ENCODE measurements at places on chromosomes 3 and 15.

DNA sequence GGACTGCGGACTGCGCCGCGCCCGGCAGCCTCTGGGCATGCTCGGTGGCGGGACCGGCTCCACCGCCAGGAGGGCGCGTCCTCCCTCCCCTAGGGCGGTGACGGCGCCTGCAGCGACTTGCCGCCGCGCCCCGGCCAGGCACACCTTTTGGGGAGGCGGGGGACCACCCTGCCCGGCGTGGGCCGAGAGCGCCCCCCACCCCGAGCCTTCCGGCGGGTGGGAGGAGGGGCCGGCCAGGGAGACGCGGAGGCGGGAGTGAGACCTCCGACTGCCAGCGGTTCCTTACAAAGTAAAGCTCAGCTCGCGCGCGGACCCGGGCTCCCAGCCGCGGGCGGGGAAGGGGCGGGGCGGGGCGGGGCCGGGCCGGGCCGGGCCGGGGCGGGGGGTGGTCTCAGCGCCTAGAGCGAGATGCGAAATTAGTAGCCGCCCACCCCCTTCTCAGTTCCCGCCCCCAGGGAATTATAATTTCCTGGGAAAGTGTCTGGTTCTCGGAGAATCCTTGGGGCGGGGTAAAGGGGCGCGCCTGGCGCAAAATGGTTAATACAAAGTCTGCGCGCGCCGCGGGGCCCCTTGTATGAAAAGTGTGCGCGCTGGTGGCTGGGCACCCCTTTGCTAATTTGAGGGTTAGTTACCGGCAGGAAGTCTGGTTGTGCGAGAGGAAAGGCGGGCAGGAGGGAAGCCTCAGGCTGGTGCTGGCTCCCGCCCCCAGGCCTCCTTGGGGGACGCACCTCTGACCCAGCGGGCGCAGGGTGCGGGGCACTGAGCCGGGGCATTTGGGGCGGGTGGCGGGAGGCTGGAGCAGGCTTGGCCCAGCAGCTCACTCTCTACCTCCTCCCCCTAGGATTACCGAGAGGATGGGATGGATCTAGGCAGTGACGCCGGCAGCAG, 224.8 kb upstream of the IL12A start:
- no peak for DNase-seq

DNA sequence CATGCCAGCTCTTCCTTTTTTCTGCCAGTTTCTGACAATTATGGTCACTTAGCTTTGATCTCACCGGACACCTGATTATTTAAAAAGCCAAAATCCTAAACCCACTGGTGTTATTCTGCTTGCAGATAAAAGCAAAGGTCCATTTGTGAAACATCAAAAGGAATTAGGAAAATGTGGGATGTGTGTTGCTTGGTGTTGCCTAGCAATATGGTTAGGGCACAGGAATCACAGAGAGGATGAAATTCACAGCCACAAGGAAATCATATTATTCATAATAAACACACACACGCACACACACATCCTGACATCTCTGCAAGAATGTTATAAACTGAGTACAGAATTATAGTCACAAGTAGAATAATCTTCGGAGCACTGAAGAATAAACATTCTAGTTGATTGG, 89.3 kb upstream of the BHLHE40 start:
- DNase-seq, result no peak

- no peak for DNase-seq
Measured at GRCh38 chr3:155772801-155773200, 27.9 kb upstream of the PLCH1 start.

GRCh38 chr3:190666821-190667220, 152.9 kb downstream of the IL1RAP start:
- DNase-seq, result no peak

- no peak for DNase-seq
Measured at GRCh38 chr15:49122541-49123062, 32.8 kb downstream of the COPS2 start.

GRCh38 chr3:71486831-71487230, 96.7 kb downstream of the FOXP1 start:
- DNase-seq, result no peak

DNA sequence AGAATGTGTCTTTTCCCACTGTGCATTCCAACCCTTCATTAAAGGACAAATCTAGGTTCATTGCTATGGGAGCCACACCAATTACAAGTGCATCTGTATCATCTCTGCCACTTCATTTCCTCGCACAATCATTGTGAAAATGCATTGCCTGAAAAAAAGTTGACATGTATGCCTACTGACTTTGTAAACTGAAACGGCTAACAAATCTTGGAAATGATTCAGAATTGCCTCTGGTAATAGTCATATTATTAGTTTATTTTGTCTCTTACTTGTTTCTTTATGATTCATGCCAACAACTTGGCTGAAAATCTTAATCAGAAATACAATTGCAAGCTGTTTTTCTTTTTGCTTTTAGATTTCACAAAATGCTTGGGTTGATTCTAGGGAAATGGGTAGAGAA, 497.1 kb downstream of the ZIC1 start:
- DNase-seq, result no peak

DNA sequence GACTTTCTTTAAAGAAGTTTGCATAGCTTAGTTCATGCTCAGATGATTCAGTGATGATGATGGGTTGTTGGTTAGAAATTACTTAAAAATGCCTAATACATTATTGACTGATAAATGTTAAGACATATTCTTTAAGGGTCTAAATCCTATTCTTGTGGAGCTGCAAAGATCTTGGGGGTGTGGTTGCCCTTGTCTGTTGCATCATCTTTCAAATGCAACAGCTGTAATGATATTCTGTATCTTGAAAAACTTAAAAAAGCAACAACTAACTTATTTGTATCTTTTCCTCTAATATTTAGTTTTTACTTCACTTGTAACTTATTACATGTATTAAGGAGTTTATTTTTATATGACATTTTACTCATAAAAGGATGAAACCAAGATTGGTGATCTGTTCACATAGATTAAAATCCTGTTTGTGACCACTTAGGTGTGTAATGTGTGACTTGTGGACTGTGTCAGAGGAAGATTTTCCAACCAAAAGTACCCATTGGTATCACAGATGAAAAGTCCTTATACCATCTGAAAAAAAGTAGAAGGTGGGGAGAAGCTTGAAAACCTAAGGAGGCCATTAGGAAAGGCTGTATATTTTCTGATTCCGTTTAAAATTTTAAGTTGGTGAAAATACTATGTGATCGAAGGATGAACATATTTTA, 142.8 kb downstream of the IGF1R start:
- no peak for DNase-seq

Data from stimulated activated CD8-positive, alpha-beta memory T cell treated with anti-CD3 and anti-CD28 coated beads, Interleukin-12 subunit alpha, Interleukin-12 subunit beta, amount 100 ng/mL, for 4 hours (primary cell).